ENCODE measurements at places on chromosomes 7 and 10.

DNA sequence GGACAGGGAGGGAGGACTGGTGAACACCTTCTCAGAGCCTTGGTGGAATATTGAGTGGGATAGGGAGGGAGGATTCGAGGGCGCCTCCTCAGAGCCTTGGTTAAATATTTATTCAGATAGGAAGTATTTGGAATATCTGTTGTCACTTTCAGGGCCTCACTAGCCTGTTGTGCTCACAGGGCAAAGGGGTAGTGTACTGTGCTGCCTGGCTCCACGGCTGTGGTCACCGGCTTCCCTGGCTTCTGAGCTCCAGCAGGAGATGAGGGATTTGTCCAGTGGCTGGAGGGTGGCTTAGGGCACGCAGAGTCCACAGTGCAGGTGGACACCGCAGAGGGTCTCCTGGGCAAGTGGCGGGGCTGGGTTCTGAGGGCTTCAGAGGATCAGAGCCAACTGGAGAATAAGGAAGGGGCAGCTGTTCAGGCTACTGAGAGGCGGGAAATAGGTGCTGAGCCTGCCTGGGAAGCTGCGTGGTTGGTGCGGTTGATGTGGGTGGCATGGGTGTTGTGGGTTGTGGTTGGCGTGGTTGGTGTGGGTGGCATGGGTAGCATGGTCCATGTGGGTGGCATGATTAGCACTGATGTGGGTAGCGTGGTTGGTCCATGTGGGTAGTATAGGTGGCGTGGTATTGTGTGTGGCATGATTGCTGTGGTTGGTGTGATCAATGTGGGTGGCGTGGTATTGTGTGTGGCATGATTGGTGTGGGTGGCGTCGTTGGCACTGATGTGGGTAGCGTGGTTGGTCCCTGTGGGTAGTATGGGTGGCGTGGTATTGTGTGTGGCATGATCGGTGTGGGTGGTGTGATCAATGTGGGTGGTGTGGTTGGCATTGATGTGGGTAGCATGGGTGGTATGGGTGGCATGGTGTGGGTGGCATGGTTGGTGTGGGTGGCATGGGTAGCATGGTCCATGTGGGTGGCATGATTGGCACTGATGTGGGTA is 16.7 kb downstream of the INPP5A start:
- no peak for DNase-seq

GRCh38 chr10:79192677-79193003 is 123.9 kb downstream of the ZMIZ1 start:
- DNase-seq: no peak

DNA sequence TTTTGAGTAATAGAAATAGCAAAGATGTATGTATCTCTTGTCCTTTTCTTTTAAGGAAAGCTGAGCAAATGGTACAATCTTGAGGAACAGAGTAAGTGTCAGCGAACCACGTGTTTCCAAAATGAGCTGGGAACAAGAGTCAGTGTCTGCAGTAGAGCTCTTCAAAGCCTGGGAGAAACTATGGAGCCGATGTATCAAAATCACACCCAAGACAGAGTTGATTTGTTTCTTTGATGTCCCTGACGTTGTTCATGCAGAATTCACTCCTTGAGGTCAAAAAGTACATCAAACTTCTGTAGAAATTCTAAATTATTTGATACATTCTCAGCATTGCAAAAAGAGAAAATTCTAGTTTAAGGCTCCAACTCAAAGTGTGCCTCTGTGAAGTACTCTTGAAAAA is 216.5 kb downstream of the SKIDA1 start:
- DNase-seq: no peak

- DNase-seq: peak; percentile 29
These were observed 15.6 kb upstream of the RFC2 start for GRCh38 chr7:74269757-74270277.

GRCh38 chr7:138359870-138360559 is 100.0 kb upstream of the TRIM24 start:
- DNase-seq: no peak

DNA sequence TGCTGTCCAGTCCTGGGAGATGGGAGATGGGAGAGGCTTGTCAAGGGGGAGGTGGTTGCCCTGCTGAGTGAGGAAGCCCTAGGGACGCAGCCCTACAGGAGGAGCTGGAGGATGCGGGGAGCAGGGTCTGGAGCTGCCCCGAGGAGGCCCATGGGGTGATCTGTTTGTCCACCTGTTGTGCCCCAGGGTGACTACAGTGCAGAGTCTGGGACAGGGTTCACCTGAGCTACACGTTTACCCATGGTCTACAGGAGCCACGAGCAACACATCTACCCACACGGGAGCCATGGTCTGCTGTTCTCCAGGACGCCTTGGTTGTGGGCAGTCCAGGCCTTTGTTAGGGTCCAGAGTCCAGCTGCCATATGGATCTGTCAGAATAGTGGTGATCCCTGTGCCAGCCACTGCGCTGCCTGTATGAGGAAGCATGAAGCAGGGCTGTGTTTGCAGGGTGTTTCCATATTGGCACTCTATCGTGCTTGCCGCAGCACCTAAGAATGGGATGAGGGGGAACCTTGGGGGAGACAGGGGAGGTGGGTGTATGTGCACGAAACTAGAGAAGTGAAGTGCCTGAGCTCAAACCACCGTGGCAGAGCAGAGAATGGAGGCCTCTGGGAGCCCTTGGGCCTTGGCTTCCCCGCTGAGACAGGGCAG is 23.7 kb downstream of the ZNF775 start:
- DNase-seq: no peak

DNA sequence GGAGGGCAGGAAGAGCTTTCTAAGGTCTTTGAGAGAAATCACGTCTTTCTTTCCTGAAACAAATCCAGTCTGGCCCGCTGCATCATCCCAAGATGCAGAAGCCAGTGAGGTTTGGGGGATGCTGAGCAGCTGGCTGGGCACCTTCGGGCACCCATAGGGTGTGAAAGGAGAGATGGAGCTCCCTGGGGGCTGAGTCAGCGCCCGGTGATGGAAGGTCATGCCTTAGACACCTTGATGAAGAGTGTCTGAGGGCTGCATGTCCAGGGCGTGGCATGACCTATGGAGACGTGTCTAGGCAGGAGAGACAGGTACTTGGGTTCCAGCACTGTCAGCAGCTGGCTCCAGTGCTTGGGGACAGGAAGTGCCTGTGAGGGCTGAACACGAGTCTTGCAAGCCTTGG is 88.3 kb downstream of the GOLGA7B start:
- DNase-seq: no peak

DNA sequence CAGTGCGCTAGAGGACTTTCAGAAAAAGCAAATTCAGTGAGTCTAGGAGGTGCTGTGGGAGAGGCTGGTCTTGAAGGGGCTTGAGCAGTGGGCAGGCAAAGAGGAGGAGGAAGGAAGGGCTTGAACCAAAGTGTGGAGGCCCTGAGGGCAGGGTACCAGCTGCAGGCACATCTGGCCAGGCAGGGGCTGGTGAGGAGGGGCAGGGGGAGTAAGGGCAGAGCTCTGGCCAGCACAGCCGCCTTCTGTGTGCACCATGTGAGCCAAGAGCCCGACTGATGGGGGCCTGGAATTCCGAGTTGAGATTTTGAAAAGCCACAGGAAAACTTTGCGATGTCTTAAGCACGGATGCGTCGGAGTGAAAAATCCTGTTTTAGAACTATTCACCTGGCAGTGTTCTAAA is 74.5 kb downstream of the PRPF18 start:
- DNase-seq: no peak

DNA sequence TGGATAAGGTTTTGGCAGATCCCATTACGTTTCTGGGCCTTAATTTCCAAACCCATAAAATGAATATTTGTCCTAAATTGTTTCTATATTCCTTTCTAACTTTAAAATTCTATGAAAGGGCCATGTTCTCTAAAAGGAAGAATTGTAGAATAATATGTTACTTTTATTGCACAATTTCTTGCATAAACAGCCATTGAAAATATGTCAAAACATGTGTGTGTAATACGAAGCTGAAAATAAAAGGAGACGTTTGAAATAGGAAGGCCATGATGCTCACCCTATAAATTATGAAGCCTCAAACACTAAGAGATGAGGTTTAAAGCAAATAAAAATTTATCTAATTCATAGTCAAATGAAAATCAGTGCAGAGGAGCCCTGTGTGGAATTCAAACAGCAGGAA is 145.0 kb upstream of the LRRTM3 start:
- DNase-seq: no peak

GRCh38 chr7:1296356-1296981 is 63.8 kb downstream of the UNCX start:
- no peak for DNase-seq

GRCh38 chr7:94567396-94567795 is 57.8 kb downstream of the CASD1 start:
- DNase-seq: no peak

- DNase-seq: no peak
These were observed 12.0 kb upstream of the ZNF800 start for GRCh38 chr7:127404286-127405072.

DNA sequence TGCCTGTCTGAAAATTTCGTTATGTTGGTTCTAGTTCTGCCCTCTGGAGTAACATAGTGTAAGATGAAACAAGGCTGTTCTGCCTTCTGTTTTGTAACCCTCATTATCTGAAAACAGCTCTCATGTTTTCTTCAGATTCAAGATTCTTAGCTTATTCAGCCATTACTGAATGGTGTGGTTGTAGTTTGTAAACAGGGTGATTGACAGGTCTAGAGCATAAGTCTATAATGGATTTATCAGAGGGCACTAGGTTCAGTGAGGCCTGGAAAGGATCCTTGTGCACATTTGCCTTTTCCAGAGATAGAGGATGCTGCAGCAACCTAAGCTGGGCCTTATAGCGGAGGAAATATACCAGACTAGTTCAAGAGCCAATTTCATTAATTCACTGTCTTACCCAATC is 6.1 kb downstream of the ZNF398 start:
- DNase-seq: no peak

DNA sequence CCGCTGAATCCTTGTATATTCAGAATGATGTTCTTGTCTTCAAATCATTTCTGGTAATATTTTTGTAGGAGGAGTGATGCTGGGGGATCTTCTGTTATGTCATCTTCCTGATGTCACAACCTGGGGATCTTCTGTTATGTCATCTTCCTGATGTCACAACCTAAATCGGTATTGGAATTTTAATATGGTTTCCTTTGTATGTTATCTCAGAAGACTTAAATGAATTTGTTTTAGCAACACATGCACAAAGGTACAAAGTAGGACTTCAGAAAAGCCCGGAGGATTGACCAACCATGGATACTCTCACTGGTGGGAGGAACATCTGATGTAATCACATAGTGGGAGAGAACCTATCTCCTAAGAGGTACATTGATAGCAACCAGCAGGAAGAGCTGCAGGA is 9.1 kb upstream of the AOAH start:
- DNase-seq: no peak

DNA sequence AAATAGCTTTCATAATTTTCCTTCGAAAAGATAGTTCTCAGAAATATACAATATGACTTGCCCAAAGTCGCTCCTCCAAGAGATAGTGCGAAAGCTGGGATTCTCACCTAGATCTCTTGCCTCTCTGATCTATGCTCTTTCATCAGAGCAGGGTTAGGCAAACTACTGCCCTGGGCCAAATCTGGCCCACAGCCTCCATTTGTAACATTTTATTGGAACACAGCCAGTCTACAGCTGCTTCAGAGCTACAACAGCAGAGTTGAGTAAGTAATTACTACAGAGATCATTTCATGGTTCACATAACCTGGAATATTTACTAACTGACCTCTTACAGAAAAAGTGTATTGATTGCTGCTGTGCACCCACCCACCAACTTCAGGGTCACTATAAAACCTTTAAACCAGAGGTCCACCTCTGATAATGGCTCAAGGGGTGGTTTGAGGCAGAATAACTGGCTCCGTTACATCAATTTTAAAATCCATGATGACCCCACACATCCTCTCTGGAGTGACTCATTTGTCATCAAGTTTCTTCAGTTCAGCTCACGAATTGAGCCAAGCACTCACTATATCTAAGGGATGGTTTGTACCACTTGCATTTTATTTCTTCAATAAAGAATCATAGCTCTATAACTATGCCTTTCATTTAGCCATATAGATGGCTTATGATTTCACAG is 1019.0 kb downstream of the XPNPEP1 start:
- no peak for DNase-seq

Data from stimulated activated CD8-positive, alpha-beta memory T cell treated with anti-CD3 and anti-CD28 coated beads, Interleukin-4, amount 100 ng/mL, for 1 hour (primary cell).